Kidney (tissue), 22 donors: ENCODE measurements at places on chromosomes 11 and 22.

DNA sequence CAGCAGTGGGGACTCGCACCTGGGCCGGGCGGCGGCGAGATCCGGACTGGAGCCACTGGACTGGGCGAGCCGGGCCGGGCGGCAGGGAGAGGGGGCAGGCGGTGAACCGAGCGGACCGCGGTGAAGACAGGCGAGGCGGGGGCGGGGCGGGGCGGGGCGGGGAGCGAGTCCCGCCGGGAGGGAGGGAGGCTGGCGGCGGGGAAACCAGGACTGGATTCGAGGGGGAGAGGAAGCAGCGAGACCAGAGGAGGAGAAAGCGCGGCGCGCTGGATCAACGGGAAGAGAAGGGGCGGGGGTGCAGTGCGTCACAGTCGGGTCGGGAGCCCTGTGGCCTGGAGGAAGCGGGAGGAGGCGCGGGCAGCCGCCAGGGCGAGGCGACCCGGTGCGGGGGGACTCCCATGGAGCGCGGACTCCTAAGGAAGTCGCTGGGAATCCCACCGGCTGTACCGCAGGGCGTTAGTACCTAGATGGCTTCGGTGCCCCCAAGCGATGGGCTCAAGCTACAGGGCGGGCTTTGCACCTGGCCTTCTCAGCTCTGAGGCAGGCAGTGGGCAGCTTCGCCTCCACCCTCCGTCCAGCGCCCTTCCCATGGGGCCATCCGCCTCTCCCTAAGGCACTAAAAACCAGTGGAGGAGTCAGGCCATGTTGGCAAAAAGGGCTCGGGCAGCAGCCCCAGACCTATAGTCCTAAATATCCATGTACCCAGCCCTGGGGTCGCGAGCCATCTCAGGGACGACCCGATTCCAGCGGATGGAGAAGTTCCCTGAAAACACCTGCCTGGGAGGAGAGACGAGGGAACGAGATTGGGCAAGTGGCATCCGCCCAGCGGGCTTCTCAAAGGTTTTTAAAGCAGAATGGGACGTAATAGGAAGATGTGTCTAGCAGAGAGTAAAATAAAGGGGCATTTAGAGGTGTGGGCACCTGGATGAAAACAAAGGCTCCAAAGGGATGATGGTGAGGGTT is at the start of gene TMEM121B:
TMEM121B (minus strand) TSS at position 128 of the 963 bp plus-strand sequence. CDS start 233 bp downstream, outside the sequence.
- peak; percentile 91 for DNase-seq

GRCh38 chr22:26172389-26172990 is 3.2 kb downstream of the SEZ6L start:
- peak; percentile 23 for DNase-seq

DNA sequence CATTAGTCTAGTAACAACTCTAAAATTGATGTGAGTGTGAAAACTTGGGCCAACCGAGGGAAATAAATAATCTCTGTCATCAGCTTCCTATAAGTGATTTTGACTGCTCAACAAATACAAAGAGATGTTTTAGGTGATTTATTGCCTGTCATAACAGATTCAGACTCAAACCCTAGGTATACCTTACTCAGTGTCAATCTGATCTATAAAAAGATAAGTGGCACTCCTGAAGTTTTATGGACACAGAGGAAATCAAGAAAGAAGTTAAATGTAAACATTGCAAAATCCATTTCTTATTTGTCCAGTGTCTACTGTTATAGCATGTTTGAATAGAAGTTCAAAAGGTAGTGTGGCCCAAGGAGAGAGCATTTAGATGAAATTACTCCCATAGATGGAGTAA is 30.4 kb upstream of the TYR start:
- no peak for DNase-seq

DNA sequence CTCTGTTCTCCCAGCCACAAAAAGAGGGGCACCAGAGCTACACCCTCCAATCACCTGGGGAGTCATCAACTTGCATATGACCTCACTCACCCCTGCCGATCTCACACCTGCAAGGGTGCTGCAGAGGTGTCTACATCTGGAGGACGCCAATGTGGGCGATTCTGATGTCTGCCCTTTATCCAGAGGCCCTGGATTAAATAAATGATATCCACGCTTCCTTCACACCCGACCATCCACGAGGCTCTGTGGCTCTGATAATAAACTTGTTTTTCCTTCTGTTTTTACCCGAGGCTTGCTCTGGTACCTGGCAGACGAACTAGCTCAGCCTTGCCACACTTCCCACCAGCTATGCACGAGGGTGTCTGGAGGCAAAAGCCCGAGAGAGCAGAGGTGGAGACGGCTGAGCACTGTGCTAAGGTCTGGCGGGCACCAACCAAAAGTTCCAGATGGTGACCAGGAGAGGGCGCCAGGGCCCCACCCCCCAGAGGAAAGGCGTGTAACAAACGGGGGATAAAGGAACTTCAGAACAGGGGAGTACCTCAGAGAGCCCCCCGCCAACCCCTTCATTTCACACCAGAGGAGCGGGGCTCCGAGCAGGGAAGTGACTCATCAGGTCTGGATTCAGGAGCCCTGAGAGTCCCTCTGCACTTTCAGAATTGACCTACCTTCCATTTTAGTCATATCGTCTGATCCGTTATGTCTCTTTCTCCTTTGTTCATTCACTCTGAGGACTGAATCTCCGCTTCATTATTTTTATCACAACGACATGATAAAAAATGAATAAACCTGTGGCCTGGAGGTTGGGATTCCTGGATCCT is 13.5 kb downstream of the SCN3B start:
- peak; percentile 69 for DNase-seq

GRCh38 chr11:60170566-60170965 is 12.3 kb downstream of the MS4A6A start:
- DNase-seq = no peak

GRCh38 chr22:42889304-42889703 is 32.2 kb upstream of the ARFGAP3 start:
- no peak for DNase-seq

- no peak for DNase-seq
Measured at GRCh38 chr22:36445158-36445668, 36.2 kb downstream of the TXN2 start.

DNA sequence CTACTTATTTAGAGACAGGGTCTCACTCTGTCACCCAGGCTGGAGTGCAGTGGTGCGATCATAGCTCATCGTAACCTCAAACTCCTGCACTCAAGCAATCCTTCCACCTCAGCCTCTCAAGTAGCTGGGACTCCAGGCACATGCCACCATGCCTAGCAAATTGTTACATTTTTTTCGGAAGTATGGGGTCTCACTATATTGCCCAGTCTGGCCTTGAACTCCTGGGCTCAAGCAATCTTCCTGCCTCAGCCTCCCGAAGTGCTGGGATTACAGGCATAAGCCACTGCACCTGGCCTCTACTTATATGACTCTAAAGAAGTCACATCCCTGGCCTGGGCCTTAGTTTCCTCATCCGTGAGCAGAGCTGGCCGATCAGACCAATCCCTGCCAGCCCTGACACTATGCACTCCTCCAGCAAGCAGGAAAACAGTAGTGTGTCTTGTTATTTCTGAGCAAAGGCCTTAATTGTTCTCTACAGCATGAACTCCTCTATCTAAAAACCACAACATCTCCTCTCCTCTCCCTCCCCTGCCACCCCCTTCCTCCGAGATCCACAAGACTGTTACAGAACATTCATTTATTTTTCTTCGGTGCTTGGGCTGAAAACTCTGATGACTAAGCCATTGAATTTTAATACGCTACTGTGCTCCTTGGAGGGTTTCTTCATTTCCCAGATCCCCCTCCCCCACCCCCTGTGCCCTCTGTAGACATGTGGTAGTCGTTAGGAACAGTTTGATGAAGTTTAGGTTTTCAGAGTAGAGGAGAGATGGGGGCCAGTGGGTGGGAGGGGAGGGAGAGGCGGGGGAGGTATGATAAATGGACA is 91.5 kb downstream of the ABTB2 start:
- no peak for DNase-seq
